ENCODE measurements at places on chromosomes 6 and 20.

DNA sequence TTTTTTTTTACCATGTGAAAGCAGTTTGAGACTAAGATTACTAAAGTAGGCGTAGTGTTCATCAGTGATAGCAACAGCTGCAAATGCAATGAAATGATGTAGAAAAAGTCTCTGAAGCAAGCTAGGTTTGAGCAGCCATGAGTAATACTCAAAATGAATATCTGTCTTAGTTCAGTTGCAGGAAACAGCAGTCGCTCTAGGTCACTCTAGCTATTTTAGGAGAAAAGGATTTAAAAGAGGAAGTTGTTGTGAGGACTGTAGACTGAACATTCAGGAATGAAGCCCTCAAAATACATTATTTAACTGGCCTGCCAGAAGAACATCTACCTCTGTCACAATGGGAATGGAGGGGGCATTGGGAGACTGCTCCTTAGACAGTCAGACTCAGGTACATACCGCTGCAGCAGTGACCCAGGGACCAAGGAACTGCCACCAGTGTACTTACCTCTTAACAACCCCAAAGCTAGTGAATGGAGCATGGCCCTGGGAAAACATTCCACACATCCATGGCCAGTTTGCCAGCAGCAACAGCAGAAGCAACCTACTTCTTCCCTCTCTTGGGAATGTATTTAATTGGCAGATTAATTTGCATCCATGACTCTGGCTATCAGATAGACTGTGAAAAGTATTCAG lies 243.0 kb upstream of the KHDRBS2 start:
- no peak for DNase-seq

- DNase-seq, result no peak
These were observed 12.8 kb downstream of the RBCK1 start for GRCh38 chr20:420721-421574.

- DNase-seq, result no peak
These were observed 29.4 kb upstream of the TAGAP start for GRCh38 chr6:159074120-159074684.

GRCh38 chr20:5720696-5721095 lies 29.5 kb upstream of the SHLD1 start:
- DNase-seq, result no peak

- DNase-seq, result no peak
These were observed 47.5 kb downstream of the ERMARD start for GRCh38 chr6:169798764-169799473.

DNA sequence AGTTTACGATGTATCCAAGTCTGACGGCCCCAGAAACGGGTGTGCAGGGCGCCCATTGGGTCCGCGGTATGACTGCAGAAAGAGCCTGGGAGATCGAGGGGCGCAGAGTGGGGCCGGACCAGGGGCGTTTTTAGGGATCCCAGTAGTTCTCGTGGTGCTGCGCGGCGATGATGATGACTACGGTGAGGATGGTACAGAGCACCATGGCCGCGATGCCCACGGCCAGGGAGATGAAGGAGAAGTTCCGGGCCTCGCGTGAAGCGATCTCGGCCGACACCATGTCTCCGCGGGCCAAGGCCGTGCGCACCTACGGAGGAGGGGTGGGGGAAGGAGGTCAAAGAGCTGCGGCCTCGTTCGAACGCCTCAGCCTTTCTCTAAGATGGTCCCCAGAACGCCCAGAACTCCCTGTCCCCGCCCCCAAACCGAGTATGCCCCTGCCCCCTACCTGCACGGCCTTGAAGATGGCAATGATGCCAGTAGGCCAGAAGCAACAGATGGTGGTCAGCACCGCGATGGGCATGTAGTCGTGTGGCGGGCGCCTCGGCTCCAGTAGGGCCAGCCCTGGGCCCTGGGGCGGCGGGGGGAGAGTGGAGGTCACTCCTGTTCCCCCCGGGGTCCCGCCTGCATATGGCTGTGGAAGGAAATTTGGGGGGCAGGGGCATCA lies 2.5 kb downstream of the PRRT1 start:
- no peak for DNase-seq

All from activated CD4-positive, CD25-positive, alpha-beta regulatory T cell treated with anti-CD3 and anti-CD28 coated beads, Interleukin-2, amount 50 U/mL, for 72 hours (primary cell).